ENCODE measurements at places on chromosomes 7 and 10.

- DNase-seq = no peak
These were observed 8.0 kb upstream of the MNX1 start for GRCh38 chr7:157018328-157018996.

GRCh38 chr10:72831696-72832409 is 61.7 kb upstream of the OIT3 start:
- DNase-seq = no peak

- no peak for DNase-seq
These were observed 47.3 kb downstream of the LRRN3 start for GRCh38 chr7:111138193-111138569.

DNA sequence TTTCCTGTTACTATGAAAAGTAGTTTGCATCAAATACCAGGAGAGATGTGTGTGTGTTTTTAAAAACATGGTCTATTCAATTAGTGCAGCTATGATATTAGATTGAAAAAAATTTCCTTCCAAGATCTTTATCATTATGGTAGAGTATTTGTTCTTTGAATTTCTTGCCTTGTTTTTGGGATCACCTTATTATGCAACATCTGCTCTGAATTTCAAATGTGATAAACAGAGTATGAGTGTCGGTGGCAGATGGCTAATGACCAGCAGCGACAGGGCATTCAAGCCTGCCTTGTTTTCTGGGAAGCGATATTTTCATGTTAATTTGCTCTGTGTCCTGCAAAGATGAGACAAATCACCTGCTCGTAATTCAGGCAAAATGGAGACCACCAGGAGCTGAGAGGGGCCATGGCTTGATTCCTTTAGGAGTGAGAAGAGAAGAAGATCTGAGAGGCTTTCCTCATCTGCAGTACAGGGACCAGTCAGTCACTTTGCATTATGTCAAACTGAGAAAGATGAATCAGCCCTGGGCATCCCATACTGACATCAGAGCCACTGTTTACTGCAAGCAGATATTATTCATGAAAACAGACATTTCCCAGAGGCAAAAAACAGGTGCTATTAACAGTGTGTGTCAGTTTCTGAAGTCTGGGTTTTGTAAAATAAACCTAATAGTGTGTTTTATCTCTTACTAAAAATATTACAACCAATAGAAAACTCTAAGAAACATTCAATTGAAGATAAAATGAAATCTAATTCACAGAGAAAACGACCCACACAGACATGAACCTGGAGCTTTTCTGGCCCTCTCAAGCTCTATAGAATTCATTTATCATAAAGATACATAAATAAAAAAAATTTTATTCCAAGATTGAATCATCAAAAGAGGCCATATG is 67.6 kb downstream of the CDK6 start:
- DNase-seq = no peak

- DNase-seq = no peak
These were observed 10.2 kb upstream of the CUL1 start for GRCh38 chr7:148688526-148688925.

DNA sequence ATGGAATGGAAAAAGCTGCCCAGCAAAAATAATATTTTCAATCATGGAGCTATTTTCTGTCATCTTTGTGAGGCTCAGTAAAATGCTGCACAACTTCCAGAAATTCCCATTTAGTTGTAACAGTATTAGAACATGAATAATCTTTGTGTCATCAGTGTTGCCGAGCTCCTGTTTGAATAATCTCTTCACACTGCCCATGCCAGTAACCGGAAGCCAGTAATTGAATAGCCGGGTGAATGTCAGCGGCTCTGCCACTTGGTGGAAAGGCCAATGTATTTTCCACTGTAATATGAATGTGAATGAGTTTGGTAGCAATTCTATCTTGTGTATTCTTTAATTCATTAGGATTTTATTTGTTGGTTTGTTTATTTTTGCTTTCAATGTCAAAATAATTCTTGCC is 172.5 kb upstream of the INSYN2A start:
- no peak for DNase-seq

DNA sequence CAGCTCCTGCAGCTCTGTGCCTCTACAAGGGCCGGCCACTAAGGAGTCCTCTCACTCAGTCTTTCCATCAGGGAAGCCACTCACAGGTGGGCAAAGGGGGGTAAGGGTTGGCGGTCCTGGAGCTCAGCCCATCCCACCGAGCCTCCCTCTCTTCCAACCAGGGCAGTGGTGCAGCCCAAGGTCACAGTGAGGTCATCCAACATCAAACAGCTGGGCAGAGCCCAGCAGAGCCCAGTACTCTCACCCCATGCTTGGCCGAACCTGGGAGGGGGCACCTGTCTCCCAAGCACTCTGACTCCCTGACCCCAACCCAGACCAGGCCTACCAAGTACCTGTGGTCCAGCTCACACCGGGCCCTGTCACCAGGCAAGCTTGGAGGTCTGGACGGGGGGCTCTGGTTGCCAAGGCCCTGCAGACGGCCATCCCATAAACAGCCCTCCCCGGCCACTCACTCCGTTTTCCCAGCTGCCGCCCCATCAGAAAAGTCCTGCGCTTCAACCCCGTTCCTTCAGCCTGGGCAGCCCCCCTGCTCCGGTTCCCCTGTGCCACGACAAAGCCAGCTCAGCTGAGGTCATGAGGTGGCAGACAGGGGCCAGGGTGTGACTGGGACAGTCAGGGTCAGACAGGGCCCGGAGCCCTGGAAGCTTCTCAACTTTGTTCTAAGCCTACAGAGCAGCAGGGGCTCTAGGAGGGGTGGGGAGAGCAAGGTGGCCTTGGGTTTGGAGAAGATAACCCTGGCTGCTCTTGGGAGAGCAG is 27.5 kb downstream of the PDGFA start:
- no peak for DNase-seq

DNA sequence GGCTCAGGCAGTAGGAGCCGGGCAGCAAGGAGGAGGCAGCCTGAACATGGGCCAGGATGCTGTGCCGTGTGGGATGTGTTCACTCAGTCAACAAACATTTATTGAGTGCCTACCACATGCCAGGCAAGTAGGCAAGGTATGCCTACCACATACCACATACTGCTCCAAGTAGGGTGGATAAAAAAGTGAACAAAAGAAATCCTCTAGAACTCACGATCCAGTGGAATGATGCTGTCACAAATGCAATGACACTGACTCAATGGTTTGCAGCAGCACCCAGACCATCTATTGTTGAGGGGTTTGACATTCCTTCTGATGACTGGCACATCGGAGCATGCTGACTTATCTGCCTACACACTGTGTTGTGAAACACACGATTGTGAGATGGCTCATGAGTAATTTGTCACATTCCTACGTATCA is 413.5 kb downstream of the NRG3 start:
- DNase-seq = no peak

DNA sequence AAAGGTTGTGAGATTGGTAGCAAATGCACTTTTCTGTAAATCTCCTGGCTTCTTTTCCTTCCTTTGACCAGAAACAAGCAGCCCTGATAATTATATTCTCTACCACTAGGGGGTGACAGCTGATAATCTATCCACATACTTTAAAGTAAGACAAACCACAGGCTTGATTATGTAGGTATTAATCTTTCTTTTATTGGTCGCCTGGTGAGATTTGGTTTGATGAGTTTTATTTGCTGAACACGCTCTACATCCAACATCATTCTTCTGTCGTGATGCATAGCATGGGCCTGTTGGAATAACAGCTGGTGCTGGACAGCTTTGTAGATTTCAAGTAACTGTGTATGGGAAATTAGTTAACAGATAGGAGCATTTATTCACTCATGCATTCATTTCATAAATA is 63.5 kb downstream of the ZNF365 start:
- DNase-seq = no peak

DNA sequence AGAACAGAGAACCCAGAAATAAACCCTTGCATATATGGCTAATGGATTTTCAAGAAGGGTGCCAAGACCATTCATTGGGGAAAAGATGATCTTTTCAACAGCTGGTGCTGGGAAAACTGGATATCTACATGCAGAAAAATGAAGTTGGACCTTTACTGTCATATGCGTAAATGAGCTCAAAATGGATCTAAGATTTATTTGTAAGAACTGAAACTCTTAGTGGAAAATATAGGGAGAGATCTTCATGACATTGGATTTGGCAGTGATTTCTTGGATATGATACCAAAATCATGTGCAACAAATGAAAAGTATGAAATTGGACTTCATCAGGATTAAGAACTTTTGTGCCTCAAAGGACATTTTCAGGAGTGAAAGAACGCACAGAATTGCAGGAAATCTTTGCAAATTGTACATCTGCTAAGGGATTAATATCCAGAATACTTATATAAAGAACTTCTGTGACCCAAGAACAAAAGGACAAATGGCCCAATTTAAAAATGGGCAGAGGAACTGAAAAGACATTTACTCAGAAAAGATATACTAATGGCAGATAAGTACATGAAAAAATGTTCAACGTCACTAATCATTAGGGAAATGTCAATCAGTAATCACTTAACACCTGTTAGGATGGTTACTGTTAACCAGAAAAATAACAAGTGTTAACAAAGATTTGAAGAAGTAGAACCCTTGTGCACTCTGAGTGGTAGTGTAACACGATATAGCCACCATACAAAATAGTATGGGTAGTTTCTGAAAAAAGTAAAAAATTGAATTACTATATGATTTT is 6.1 kb downstream of the DBF4 start:
- DNase-seq = no peak

DNA sequence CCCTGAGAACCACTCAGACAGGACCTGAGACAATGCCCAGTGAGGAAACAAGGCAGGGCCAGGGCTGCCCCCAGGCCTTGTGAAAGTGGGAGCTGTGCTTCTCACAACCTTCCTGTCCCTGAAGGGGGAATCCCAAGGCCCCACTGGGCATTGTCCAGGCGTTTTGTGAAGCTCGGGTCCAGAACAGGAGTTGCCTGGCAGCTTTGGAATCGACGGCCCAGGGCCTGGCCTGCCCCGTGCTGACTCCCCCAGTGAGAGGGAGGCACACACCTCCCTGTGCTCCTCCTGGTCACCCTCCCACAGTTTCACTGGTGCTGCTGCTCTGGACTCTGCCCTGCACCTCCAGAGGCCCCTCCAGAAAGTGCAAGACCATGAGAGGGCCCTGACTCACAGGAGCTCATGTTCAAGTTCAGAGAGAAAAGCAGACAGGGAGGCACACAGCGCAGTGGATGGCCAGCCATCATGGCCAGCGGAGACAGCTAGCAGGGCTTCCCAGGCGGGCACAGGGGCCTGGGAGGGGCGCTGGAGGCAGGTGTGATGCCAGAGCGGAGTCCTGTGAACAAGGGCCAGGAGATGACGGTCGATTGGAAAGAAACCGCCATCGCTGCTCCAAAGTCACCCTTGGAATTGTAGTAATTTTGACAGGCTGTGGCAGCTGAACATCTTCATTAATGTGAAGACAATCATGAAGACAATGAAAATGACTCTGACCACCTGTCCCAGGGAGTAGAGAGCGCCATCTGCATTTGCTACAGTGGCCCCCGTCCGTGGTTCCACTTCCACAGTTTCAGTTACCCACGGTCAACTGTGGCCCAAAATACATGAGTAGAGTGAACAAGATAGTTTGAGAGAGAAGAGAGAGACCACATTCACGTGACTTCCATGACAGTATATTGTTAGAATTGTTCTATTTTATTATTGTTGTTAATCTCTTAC is 103.7 kb downstream of the MKI67 start:
- DNase-seq = no peak

GRCh38 chr7:23981314-23981713 is 271.3 kb downstream of the STK31 start:
- no peak for DNase-seq

- DNase-seq = no peak
These were observed 187.1 kb downstream of the FAM107B start for GRCh38 chr10:14587540-14588083.
